ENCODE measurements at places on chromosomes 13 and 19.

DNA sequence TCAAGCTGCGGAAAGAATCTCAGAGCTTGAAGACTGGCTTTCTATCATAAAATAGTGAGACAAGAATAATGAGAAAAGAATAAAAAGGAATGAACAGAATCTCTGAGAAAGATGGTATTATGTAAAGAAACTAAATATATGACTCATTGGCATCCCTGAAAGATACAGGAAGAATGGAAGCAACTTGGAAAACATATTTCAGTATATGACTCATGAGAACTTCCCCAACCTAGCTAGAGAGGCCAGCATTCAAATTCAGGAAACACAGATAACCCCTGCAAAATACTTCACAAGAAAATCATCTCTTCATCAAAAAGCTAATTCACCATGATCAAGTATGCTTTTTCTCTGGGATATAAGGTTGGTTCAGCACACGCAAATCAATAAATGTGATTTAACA is 2318.0 kb downstream of the PCDH9 start:
- peak; percentile 25 for DNase-seq

DNA sequence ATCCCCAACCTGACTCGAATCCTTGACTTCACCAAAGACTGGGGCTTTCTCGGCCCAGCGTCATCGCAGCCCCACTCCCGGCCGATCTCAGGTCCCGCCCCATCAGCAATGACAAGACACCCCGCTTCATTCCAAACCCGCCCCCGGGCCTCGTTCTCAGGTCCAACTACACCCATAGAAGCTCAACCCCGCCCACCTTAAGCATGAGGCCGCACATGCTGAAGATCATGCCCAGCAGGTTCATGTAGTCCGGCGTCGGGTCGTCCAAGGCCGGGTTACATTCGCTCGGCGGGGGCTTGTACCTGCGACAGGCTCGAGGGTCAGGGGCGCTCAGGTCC is 2.3 kb downstream of the WDR83 start:
- no peak for DNase-seq

- DNase-seq = no peak
Measured at GRCh38 chr13:100544866-100545683, 43.5 kb downstream of the GGACT start.

DNA sequence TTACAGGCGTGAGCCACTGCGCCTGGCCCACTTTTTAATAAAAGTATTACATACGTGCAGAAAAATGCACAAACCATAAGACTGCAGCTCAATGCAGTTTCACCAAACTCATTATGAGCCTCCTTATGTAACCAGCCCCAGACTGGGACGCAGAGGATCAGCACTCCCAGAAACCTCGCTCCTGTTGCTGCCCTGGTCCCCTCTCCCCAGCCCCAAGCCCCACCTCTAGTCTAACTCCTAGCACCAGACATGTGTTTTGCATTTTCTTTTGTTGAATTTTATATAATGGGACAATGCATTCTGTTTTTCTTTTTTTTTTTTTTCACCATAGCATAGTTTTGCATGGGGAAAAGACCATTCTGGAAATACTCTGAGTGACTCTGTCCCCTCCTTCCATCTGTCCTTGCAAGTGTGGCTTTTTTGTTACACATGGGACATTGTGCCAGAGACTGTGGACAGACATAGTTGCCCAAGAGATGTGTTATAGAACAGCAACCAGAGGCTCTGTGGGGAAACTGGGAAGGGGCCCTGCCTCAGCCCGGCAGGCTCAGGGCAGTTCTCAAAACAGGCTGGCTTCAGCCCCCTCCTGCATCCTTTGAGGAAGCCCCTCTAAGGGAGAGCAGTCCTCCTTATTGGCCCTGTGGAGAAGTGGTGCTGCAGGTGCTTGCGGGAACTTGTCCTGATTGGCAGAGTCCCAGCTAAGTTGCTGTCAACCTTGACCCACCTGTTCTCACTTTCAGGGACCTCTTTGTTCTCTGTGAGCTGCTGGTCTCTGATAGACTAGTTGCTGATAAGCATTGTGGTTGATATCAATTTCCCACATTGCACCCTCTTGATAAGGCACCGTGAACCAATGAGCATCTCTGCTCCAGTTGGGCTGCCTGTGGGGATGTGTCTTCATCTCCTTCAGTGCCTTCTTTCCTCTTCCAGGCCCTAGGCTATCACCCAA is 13.8 kb upstream of the OLFM4 start:
- no peak for DNase-seq

- no peak for DNase-seq
Measured at GRCh38 chr13:53778937-53779336, 750.3 kb downstream of the OLFM4 start.

DNA sequence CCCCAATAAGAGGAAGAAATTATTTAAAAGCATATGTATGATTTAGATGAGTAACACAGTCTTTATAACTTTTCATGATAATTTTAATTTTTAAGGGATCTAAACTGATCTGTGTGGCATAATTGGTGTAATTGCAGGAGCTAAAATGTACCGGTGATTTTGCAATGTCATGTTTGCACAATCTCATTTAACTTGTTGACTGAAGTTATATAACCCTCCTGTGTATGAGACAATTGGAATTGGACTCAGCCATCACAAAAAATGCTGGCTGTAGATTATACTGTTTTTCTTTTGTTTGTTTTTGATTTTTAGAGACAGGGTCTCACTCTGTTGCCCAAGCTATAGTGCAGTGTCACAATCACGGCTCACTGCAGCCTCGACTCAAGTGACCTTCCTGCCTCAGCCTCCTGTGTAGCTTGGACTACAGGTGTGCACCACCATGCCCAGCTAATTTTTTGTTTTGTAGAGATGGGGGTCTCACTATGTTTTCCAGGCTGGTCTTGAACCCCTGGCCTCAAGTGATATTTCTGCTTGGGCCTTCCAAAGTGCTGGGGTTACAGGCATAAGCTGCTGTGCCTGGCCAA is 26.1 kb downstream of the FGF9 start:
- no peak for DNase-seq

DNA sequence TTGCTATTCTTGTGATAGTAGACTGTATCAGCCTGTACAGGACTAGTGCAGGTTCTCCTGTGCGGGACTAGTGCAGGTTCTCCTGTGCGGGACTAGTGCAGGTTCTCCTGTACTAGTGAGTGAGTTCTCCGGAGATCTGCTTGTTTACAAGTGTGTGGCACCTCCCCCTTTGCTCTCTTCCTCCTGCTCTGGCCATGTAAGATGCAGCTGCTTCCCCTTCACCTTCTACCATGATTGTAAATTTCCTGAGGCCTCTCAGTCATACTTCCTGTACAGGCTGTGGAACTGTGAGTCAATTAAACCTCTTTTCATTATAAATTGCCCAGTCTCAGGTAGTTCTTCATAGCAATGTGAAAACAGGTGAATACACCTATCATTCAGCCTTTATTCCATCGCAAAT is 289.6 kb downstream of the TEX29 start:
- no peak for DNase-seq

- no peak for DNase-seq
Measured at GRCh38 chr13:23811366-23812062, 77.7 kb downstream of the MIPEP start.

DNA sequence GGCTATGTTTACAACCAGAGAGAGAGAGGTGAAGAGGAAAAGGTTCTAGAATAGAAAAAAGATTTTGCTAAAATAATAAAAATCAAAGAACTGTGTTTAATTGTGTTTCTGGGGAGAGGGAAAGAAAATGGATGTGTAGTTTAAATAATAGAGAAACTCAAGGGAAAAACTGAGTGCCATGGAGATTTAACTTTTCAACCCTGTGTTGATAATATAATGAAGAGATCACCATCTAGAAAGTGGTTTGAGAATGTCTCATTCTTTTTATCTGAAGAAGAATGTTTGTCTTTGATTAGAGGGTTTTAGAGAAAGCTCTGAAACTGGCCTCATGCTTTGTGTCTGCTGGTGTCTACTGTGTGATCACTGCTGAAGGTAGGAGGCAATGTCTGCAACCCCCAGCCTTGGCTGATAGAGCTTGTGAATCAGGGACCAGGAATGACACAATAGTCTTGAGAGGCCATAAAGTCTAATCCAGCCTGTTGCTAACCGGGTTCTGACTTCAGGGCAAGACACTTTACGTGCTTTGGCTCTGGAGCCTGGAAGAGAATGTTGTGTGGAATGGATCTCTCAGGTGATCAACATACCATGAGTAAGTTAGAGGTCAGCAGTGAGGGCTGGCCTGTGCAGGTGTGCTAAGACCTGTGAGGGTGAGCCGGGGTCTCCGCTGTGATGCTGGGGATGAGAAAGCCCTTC is 5.4 kb downstream of the COL4A2 start:
- DNase-seq = peak; percentile 76

GRCh38 chr19:55956431-55956830 is 8.8 kb downstream of the NLRP8 start:
- DNase-seq = no peak

GRCh38 chr13:47092202-47092601 is 195.3 kb upstream of the HTR2A start:
- DNase-seq = no peak

DNA sequence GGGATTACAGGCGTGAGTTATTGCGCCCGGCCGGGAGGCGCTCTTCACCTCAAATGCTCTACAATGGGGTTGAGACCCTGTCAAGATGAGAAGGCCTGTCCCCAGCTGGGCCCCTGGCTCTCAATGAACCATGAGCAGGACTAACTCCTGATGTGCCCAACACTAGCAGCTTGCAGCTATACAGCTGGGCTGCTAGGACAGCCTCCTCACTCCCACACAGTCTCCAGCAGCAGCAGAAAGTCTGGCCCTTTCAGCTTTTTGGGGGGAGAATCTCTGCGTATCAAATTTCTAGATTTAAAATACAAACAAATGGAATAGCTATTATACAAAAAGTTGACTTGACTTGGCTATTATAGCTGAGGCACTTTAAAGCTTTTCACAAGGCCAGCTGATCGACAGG is 30.2 kb downstream of the TMTC4 start:
- DNase-seq = no peak

DNA sequence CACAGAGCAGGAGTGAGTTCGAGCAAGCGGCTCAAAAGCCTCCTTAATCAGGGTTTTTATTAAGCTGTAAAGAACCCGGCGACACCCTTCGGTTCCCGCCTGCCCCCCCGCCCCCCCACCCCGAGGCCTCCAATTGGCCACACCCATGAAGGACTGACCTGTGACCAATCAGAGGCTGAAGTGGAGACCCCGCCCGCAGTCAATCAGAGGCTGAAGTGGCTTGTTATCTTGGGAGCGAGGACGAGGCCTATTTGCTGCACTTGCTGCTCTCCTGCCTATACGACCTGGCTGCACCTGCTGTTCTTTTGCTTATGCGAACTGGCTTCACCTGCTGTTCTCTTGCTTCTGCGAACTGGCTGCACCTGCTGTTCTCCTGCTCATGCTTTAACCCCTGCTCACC is 844.9 kb downstream of the OLFM4 start:
- no peak for DNase-seq

GRCh38 chr13:86051134-86052103 is 252.2 kb upstream of the SLITRK6 start:
- DNase-seq = no peak

GRCh38 chr19:56813531-56813930 is 27.0 kb downstream of the PEG3 start:
- no peak for DNase-seq

- no peak for DNase-seq
Measured at GRCh38 chr19:18833141-18833476, 1.4 kb downstream of the UPF1 start.

GRCh38 chr19:2624537-2625091 is 77.9 kb downstream of the GNG7 start:
- no peak for DNase-seq

- no peak for DNase-seq
Measured at GRCh38 chr19:49264258-49264657, 60.7 kb downstream of the SLC6A16 start.

DNA sequence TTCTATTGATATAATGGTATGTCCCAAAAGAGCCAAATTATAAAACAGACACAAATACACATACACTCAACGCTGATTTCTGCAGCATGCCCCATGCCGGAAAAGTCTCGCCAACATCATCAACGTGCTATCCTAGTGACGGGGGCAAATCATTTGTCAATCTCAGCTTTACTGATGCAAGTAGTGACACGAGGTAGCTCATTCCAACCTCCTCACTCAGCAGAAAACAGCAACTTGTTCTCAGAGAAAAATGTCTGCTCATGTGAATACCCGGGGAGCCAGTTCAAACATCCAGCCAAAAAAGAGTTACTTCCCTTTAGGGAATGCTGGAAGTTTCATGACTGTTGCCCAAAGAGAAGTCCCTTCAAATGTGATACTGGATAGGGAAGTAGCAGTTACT is 46.3 kb downstream of the SOX21 start:
- no peak for DNase-seq

DNA sequence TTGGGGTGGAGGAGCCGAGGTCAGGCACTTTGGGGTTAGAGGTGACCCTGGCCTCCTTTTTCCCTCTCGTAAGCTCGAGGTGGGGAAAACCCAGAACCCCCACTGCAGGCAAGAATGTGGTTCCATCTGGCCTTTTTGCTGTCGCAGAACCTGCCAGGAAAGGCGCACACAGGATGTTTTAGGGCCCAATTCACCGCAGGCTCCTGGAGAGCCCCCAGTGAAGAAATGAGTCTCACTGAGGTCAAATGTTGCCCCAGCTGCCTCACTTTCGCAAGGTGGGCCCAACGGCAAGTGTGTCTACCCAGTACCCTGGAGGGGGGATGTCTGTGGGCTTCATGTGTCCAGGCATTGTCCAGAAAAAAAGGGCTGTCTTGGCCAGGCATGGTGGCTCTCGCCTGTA is 61.8 kb downstream of the PEX11G start:
- DNase-seq = no peak

DNA sequence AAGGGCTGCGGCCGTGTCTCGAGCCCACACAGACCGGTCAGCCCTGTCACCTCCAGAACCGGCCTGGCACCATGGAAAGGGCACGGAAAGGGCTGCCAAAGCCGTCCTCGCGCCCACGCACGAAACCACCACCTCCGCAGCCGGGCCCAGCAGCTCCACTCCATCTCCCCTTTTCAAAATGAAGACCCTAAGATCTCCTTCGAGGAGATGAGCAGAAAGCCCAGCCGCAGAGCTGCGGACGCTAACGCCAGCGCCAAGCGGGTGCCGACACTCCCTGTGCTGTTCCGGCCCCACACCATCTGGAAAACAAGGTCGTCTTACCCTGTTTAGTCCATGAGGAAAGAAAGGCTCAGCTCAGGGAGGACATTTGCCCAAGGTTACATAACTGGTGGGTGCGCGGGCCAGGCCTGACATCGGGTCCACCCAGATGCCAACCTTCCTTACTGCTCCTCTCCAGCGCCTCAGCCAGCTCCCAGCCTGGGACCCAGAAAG is 131.1 kb downstream of the FOXO1 start:
- no peak for DNase-seq

GRCh38 chr19:49570997-49571676 is 9.2 kb downstream of the NOSIP start:
- no peak for DNase-seq

- peak; percentile 85 for DNase-seq
Measured at GRCh38 chr19:8569066-8569771, 8.0 kb downstream of the MYO1F start.

Data from GM04503 (cell line).